ENCODE measurements at places on chromosomes 3 and 15.

DNA sequence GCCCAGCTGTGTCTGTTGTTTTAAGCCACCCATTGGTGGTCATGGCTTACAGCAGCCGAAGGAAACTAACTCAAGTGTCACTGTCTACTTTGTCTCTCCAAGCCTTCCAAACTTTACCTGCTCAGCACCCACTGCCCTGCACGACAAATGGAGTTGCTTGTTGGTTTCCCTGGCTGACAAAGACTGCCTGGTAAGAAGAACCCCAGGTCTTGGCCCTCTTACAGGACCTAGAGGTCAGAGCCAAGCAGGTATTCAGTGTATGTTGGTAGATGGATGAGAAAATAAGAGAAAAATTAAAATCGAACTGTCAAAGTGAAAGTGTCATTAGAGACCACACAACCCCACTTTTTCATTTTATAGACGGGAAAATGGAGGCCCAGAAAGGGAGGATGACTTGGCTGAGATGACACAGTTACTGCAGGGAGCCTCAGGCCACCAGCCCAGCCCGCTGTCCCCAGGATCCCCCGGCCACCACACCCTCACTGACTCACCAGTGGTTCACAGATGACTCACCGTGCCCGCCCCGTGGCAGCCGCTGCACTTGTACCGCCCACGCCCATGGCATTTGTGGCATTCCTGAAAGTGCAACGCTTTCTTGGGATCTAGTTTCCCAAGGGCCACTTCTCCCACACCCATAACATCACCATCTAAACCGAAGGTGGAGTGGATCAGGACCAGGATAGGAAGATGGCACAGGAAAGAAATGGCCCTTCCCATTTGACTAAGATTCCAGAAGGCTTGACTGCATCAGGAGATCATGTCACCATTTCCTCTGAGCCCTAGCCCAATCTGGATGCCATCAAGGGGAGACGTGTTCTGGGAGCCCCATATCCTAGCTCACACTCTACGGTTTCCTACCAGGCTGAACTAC, 15.2 kb downstream of the SSUH2 start:
- DNase-seq, result no peak

DNA sequence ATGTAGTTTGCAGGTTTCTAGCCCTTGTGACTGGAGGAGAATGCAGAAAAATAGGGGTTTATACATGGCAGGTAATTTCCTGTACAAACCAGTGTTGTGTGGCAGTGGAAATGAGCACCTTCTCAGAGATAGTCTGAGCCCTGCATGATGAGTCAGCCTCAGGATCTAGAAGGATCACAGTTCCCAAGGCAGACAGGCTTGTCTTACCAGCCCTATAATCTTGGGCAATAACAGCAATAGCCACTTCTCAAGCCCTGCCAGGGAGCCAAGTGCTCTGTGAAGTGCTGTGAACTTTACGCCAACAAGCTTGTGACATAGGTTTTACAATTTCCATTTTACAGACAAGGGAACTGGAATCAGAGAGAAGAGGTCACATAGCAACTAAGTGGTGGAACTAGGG, 89.4 kb downstream of the CD47 start:
- no peak for DNase-seq

DNA sequence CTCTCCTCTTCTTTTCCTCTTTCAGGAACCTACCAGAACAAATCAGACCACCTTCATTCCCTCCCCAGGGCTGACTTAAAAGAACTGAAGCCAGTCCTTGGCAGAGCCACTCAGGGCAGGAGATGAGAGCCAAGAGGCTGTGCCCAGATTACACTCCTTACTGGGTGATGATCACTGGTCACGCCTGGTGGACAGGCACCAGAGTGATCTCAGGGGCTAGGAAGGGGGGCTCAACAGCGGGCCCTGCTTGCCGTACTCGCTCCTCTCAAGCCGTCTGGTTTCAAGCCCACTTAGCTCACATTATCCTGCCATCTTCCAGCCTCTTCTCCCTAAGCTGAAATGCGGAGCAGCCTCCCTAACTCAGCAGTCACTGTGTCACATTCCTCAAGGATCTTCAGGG, 1.7 kb upstream of the FAH start:
- no peak for DNase-seq

DNA sequence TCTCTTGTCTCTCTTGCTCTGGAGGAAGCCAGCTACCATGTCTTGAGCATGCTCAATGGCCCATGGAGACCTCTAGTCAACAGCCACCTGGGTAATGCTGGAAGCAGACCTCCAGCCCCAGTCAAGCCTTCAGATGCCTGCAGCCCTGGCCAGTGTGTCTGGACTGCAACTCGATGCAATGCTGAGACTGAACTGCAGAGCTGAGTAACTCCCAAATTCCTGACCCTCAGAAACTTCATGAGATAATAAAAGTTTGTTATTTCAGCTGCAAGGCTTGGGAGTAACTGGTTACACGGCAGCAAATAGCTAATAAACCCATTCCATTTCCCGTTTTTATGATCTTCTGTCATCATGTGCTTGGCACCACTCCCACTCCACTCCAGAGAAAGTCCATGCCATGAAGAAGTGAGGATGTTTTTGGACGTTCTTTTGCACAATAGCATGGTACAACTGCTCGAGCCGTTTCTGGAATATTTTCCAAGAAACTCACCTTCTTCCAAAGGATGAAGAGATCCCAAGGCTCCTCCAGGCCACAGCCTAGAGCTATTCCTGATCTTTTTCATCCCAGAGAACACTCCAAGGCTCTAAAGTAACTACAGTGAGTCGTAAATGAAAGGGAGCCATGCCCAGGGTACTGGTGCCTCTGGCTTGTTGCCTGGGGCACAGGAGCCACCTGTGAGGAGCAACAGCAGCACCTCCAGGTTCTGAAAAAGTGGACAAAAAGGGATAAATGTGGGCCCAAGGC, 72.0 kb upstream of the KLF13 start:
- no peak for DNase-seq

- DNase-seq, result no peak
These were observed 12.3 kb downstream of the POGLUT1 start for GRCh38 chr3:119481079-119481478.
